Neuronal stem cell (in vitro differentiated cells): ENCODE measurements at places on chromosomes 5 and 9.

DNA sequence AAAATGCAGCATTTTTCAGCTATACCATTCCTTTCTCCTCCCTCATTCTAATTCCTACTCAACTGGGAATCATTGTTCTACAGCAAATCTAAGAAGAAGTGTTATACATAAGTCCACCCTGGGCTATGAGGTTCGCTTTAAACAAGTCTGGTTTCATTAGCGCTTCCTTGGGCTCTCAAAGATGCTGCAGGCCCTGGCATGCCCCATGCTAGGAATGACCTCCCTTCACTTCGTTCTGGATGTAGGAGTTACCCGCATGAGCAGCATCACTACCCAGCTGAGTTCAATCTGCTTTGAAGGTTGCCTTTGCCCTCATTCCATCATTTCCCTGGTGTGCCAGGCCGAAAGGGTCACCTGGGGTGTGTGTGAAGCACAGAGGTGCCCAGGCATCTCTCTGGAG is 35.4 kb downstream of the F2R start:
- H3K36me3 ChIP-seq = no peaks in the 10 kb centered on the region
- H3K27ac ChIP-seq = no peak overlapping the region
- no peaks in the 10 kb centered on the region for H3K27me3 ChIP-seq
- H3K4me1 ChIP-seq = no peaks in the 10 kb centered on the region

GRCh38 chr5:3313569-3313968 is 282.1 kb upstream of the IRX1 start:
- DNase-seq = no peak
- H3K36me3 ChIP-seq = no peaks in the 10 kb centered on the region
- H3K27ac ChIP-seq = no peak overlapping the region
- H3K4me1 ChIP-seq = no peaks in the 10 kb centered on the region
- H3K4me3 ChIP-seq = no peak overlapping the region

DNA sequence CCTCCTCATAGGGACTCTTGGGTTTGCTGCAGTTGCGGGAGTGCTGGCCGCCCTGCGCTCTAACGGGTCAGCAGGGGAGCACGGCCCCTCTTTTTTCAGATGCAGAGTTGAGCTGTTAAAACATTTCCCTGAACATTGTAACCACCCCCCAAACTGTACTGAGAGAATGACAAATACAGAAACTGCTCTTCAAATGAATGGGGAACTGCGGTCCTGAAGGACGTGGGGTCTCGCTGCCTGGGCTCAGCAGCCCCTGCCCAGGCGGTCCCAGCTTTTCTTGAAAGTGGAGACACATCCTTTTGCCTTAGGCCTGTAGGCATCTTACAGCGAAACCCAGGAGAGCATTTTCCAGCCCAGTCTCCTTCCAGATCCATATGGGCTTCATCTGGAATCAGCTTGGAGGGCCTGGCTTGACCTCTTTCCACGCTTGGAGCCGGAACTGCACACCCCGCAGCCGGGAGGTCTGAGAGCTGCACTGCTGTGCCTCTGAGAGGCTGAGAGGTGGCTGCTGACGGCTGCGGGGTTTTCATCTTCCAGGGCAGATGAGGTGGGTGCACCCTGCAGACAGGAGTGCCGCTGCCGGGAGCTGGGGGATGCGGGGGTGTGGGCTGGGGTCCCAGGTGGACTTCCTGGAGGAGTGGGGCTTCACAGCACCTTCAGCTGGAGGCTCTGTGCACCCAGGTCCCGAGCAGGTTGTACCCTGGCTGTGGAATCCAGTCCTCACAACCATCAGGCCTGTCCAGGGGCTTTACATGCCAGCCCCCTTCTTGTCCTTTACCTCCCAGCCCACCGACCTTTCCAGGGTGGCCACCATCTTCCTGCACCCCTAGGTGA is 1.2 kb upstream of the AGPAT2 start:
- no peaks in the 10 kb centered on the region for H3K36me3 ChIP-seq
- H3K4me1 ChIP-seq = peaks cover 19% of the 10 kb centered on the region
- H3K27me3 ChIP-seq = peaks cover 79% of the 10 kb centered on the region
- no peak overlapping the region for H3K4me3 ChIP-seq
- no peak overlapping the region for H3K27ac ChIP-seq

DNA sequence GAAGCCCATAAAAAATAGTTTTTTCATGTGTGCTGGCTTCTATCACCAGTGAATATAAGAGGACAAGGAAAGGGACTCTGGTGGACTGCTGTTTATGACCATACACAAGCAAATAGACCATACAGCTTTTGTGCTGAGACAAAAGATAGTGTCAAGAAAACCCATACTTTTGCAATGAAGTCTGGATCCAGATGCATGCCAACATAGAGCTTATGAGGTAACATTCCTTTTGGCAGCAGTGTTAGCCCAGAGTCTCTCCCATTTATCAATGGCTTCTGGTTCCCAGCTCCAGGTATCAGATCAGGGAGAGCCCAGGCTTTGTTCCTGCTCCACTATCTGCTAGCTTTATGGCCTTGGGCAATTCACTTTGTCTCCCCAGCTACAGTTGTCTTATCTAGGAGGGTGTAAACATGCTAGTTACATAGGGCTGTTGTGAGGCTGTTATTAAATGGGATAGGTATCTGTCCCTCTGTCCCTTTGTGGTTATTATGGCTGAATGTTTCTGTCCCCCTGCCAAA is 55.6 kb downstream of the CCDC192 start:
- H3K36me3 ChIP-seq = no peaks in the 10 kb centered on the region
- H3K4me3 ChIP-seq = no peak overlapping the region
- DNase-seq = no peak

DNA sequence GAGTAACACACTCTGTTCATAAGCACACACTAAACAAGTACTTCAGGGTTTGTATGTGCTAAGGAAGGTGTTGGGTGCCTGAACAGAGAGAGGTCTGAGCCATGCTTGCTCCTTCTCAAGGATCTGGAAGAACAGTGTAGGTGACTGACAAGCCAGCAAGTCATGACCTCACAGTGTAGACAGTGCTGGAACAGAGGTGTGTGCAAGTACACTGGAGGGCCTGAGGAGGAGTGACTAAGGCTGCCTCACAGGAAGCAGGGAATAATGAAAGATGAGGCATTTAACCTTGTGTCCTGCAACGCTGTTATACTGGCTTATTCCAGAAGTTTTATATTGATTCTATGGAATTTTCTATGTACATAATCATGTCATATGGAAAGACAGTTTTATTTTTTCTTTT is 83.9 kb downstream of the TMEM174 start:
- H3K4me3 ChIP-seq = no peak overlapping the region
- no peaks in the 10 kb centered on the region for H3K4me1 ChIP-seq
- H3K27me3 ChIP-seq = peaks cover 7% of the 10 kb centered on the region
- H3K27ac ChIP-seq = no peak overlapping the region
- no peak for DNase-seq

- no peak overlapping the region for H3K27ac ChIP-seq
- H3K4me1 ChIP-seq = peaks cover 21% of the 10 kb centered on the region
- H3K27me3 ChIP-seq = no peaks in the 10 kb centered on the region
- no peaks in the 10 kb centered on the region for H3K36me3 ChIP-seq
Measured at GRCh38 chr9:137682428-137683105, 63.8 kb downstream of the EHMT1 start.

DNA sequence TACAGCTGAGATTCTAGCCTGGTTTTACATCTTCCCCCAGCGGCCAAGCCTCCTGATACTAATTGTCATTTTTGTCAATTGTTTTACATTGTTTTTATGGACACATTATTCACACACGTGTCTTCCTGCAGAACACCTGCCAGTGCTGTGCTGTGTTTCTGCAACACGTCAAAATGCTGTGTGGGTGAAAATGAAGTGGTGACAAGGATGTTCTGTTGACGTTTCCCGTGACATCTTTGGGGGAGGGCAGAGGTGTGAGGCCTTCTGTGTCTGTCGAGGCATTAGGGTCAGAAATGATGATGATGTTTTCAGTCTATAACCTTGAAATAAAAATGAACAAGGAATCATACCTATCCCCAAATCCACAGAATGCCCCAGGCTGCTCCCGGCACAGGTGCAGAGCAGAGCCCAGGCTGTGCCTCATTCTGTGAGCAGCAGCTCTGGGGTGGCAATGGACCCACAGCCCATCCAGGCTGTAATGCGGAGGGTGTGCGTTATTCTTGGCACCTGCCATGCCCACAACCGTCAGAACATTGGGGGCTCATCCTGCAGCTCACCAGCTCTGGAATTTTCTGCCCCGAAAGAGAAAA is 23.6 kb upstream of the CEP72 start:
- H3K4me3 ChIP-seq = no peak overlapping the region
- DNase-seq = no peak
- no peak overlapping the region for H3K27ac ChIP-seq
- no peaks in the 10 kb centered on the region for H3K36me3 ChIP-seq
- H3K27me3 ChIP-seq = peaks cover 25% of the 10 kb centered on the region
- no peaks in the 10 kb centered on the region for H3K4me1 ChIP-seq

DNA sequence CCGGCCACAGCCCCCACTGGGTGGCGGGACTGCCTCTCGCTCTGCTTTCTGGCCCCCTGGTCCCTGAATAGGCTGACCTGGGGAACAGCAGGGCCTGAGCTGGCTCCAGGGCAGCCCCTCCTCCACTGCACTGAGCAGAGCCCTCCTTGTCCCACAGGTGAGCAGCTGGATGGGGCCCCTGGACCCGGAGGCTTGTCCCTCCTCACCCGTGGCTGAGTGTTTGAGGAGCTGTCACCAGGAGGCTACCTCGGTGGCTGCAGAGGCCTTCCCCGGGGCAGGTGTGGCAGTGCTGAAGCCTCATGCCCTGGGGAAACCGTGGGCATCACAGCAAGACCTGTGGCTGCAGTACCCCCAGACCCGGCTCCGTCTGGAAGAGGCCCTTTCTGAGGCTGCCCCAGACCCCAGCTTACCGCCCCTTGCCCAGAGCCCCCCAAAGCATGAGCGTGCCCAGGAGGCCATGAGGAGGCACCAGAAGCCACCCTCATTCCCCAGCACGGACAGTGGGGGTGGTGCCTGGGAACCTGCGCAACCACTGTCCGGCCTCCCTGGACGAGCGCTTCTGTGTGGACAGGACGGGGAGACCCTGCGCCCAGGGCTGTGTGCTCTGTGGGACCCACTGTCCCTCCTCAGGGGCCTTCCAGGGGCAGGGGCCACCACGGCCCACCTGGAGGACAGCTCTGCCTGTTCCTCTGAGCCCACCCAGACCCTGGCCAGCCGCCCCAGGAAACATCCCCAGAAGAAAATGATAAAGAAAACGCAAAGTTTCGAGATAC is 28.5 kb upstream of the LRRC14B start:
- H3K27me3 ChIP-seq = no peaks in the 10 kb centered on the region
- peaks cover 6% of the 10 kb centered on the region for H3K36me3 ChIP-seq
- no peak overlapping the region for H3K27ac ChIP-seq
- no peak for DNase-seq

GRCh38 chr5:108867656-108868055 is 120.0 kb downstream of the FER start:
- DNase-seq = no peak
- H3K36me3 ChIP-seq = peaks cover 2% of the 10 kb centered on the region
- no peak overlapping the region for H3K4me3 ChIP-seq
- no peaks in the 10 kb centered on the region for H3K27me3 ChIP-seq
- H3K4me1 ChIP-seq = no peaks in the 10 kb centered on the region
- no peak overlapping the region for H3K27ac ChIP-seq

DNA sequence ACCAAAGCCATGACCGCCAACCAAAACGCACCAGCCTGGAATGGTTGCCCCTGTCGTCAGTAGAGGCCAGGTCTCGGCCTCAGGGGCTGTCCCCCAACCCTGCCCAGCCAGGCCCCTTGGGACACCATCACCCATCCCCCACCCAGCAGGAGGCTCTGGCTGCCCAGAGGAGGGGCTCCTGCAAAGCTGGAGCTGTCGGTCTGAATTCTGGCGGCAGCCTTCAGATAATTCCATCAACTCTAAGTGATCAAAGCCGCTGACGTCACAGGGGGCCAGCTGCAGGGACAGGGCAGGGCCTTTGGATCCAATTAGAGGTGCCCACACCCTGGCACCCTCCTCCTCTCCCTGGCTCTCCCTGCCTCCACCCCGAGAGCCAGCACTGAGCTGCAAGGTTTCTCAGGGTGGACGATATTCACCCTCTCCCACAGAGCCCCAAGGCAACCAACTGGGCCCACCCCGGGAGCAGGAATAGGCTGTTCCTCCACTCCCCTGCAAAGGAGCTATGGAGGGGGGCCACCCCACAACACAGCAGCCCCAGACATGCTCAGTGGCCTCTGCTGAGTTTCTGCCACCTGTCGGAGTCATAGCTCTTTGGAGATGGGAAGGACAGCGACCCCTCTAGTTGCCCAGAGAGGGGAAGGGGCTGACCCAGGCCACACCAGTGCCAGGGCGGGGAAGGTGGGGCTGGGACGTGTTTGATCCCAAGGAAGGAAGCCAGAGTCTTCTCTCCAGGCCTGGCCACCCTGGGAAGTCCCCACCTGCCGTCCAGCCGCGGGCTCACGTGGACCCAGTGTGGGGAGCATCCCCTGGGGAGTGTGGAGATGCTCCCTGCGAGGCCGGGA is 78.4 kb downstream of the NTNG2 start:
- DNase-seq = no peak
- no peaks in the 10 kb centered on the region for H3K27me3 ChIP-seq
- H3K36me3 ChIP-seq = no peaks in the 10 kb centered on the region
- peak overlapping the region; percentile 47 for H3K4me3 ChIP-seq
- no peak overlapping the region for H3K27ac ChIP-seq

- no peak for DNase-seq
- H3K36me3 ChIP-seq = no peaks in the 10 kb centered on the region
- H3K27ac ChIP-seq = no peak overlapping the region
- no peaks in the 10 kb centered on the region for H3K27me3 ChIP-seq
- H3K4me1 ChIP-seq = peaks cover 17% of the 10 kb centered on the region
Measured at GRCh38 chr9:131697097-131697496, 42.8 kb downstream of the RAPGEF1 start.

- H3K4me1 ChIP-seq = no peaks in the 10 kb centered on the region
- peaks cover 4% of the 10 kb centered on the region for H3K27me3 ChIP-seq
- no peak for DNase-seq
- no peaks in the 10 kb centered on the region for H3K36me3 ChIP-seq
- H3K27ac ChIP-seq = no peak overlapping the region
Measured at GRCh38 chr5:169440107-169440705, 139.3 kb upstream of the SLIT3 start.

DNA sequence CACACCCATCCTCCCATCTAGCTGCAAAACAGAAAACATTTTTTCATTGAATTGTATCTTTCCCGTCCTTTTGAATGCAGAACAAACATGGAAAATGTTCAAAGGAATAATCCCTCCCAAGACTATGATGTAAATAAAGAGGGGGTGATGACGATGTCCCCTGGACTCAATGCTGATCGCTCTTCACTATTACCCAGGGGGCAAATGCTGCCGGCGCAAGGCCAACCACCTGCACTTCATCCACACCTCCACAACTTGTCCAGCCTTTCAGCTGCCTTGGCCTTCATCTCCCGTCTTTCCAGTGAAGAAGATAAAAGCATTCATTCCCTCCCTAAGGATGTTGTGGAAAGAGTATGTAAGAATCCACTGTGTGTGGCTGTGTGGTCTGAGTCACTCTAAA is 240.3 kb downstream of the AGTPBP1 start:
- H3K36me3 ChIP-seq = no peaks in the 10 kb centered on the region
- H3K4me1 ChIP-seq = no peaks in the 10 kb centered on the region
- H3K27me3 ChIP-seq = no peaks in the 10 kb centered on the region

- no peak overlapping the region for H3K4me3 ChIP-seq
- no peak overlapping the region for H3K27ac ChIP-seq
- H3K36me3 ChIP-seq = no peaks in the 10 kb centered on the region
- H3K27me3 ChIP-seq = peaks cover 2% of the 10 kb centered on the region
Measured at GRCh38 chr5:1208743-1209488, 7.5 kb downstream of the SLC6A19 start.

GRCh38 chr9:132732326-132733259 is 62.3 kb downstream of the GTF3C4 start:
- H3K36me3 ChIP-seq = no peaks in the 10 kb centered on the region
- DNase-seq = no peak
- peaks cover 8% of the 10 kb centered on the region for H3K27me3 ChIP-seq
- H3K4me3 ChIP-seq = no peak overlapping the region
- no peak overlapping the region for H3K27ac ChIP-seq
